GM12878 (cell line): ENCODE measurements at places on chromosomes 4 and X. TPM values are rescaled to one million over a fixed set of nuclear protein-coding genes. Genes with fewer than 3 reads are reported as not detected.

DNA sequence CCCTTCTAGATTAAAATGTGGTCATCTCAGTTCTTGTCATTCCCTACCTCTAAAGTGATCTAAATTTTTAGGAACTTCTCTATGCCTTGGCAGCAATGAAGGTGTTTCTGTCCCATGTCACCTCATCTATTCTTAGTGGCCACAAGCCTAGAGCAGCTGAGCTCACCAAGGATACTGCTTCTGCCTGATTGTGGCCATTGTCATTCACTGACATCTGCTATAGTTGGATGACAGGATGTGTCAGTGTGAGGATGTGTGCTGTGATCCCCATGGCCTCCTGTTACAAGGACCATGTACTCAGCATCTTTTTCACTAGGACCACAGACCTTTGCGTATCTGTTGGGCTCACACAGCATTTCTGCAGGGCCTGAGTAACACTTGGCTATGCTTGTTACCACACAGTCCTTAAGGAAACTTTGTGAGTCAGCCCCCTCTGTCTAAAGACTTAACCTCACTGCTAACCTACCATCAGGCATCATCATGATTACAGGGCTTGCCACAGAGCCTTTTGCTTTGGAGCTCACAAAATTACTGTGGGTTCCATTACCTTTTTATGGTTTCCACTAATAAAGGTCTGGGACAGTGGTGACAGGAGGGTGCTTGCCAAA is 421.0 kb downstream of the ADAM29 start:
- H3K4me1 ChIP-seq, result no peaks in the 10 kb centered on the region
- no peaks in the 10 kb centered on the region for H3K27me3 ChIP-seq
- H3K36me3 ChIP-seq, result no peaks in the 10 kb centered on the region
- DNase-seq, result no peak

DNA sequence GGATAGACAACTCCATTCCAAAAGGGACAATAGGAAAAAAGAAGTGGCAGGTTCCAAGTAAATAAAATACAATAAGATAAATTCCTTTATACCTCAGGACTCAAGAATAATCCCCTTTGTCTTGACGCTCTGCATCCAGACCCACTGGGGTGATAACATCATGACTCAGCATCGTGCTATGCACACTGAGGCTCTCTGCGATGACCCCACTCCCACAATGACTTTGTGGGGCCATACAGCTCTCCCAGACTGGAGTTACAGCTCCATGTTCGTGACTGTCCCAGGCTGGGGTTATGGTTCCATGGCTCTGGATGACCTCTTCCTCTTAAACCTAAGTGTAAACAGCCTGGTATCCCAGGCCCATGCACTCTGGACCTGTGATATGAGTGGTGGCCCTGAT is 254.5 kb upstream of the ADGRL3 start:
- H3K36me3 ChIP-seq, result no peaks in the 10 kb centered on the region
- no peak for DNase-seq
- H3K4me3 ChIP-seq, result no peak overlapping the region
- H3K27ac ChIP-seq, result no peak overlapping the region
- no peaks in the 10 kb centered on the region for H3K4me1 ChIP-seq
- no peaks in the 10 kb centered on the region for H3K27me3 ChIP-seq

GRCh38 chrX:24475480-24475879 is 10.4 kb downstream of the PDK3 start:
- no peaks in the 10 kb centered on the region for H3K27me3 ChIP-seq
- no peak overlapping the region for H3K27ac ChIP-seq
- H3K36me3 ChIP-seq, result no peaks in the 10 kb centered on the region
- no peak overlapping the region for H3K4me3 ChIP-seq

DNA sequence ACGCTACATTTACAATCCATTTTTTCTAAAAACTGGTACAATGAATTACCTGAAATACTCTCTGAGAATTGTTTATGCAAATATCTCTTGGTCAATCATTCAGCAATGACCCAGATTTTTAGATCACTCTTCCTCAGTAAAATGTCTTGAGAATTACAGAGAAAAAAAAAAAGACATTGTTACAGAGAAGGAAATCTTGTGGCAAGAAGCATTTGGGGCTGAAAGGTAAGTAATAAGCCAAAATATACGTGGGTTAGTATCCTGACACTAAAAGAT is 19.6 kb upstream of the TET2 start:
- H3K27me3 ChIP-seq, result no peaks in the 10 kb centered on the region
- H3K36me3 ChIP-seq, result no peaks in the 10 kb centered on the region
- no peak for DNase-seq
- no peak overlapping the region for H3K27ac ChIP-seq
- no peak overlapping the region for H3K4me3 ChIP-seq
- H3K4me1 ChIP-seq, result no peaks in the 10 kb centered on the region

- no peak overlapping the region for H3K4me3 ChIP-seq
- no peak for DNase-seq
- no peaks in the 10 kb centered on the region for H3K36me3 ChIP-seq
- no peaks in the 10 kb centered on the region for H3K27me3 ChIP-seq
Observed at GRCh38 chrX:3094261-3094660, 53.0 kb downstream of the ARSF start.

DNA sequence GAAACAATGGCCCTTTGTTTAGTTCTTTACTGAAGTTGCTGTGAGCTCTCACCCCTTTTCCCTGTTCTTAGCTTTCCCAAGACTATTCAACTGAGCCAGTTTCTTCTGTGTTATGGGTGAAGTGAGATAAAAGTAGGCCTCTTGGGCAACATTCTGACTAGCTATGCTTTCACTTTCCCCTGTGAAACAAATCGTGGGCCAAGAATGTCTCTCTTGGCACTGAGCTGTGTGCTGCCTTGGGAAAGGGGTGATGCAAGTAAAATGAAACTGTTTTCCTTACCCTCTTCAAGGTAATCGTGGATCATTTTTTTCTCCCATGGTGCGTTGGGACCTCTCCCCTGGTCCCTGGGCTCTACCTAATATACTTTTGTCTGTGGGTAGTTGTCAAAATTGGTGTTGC is 653.9 kb upstream of the MAGEB2 start:
- H3K36me3 ChIP-seq, result no peaks in the 10 kb centered on the region
- H3K4me1 ChIP-seq, result 0 out of 2 replicates have a peak, but pooled peaks cover 1% of the 10 kb centered on the region
- H3K27me3 ChIP-seq, result no peaks in the 10 kb centered on the region
- no peak overlapping the region for H3K27ac ChIP-seq
- H3K4me3 ChIP-seq, result no peak overlapping the region
- no peak for DNase-seq

GRCh38 chrX:109939498-109939897 is 63.4 kb upstream of the TMEM164 start:
- H3K27me3 ChIP-seq, result no peaks in the 10 kb centered on the region; the same call in 1 of the 2 replicates
- no peak overlapping the region for H3K4me3 ChIP-seq
- no peaks in the 10 kb centered on the region for H3K4me1 ChIP-seq
- H3K27ac ChIP-seq, result no peak overlapping the region
- H3K36me3 ChIP-seq, result no peaks in the 10 kb centered on the region

DNA sequence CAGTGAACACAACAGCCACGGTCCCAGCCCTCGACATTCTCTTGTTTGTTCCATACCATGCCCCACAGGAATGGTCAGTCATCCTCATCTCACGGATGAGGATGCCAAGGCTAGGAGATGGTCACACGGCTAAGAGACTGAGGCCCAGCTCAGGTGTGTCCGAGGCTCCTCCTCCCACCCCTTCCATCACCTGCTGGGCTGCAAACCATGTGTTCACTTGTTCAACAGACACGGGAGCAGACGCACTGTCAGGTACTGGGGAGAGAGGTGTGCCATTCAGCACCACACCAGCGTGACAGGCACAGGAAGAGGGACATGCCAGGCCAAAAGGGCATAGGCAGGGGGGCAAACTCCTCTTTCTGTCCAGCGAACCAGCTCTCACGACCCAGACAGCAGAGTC is 45.9 kb downstream of the ABLIM2 start:
- DNase-seq, result no peak
- H3K27me3 ChIP-seq, result no peaks in the 10 kb centered on the region
- H3K27ac ChIP-seq, result no peak overlapping the region
- no peaks in the 10 kb centered on the region for H3K36me3 ChIP-seq

GRCh38 chr4:6184169-6184568 is 16.2 kb downstream of the JAKMIP1 start:
- no peaks in the 10 kb centered on the region; the same call in 1 of the 2 replicates for H3K36me3 ChIP-seq
- H3K4me1 ChIP-seq, result peaks cover 68% of the 10 kb centered on the region
- no peaks in the 10 kb centered on the region for H3K27me3 ChIP-seq
- H3K4me3 ChIP-seq, result no peak overlapping the region

DNA sequence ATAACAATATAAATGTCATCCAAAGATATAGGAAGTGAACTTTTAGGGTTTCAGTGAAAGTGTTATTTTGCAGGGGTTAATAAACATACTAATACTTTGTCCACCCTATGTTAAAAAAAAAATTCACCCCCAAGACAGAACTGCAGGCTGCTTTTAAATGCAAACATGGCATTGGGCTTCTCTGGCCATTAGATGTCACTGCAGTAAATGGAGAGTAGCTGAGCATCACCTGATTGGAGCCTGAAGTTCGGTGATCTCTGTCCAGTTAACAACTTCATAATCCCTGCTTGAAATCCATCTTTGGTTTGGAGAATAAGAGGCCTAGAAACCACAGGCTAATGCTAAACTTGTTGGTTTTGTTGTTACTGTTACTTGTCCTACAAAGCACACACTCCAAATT is 18.7 kb downstream of the SLC25A43 start:
- no peaks in the 10 kb centered on the region for H3K4me1 ChIP-seq
- DNase-seq, result no peak
- H3K27ac ChIP-seq, result no peak overlapping the region
- H3K36me3 ChIP-seq, result no peaks in the 10 kb centered on the region
- no peaks in the 10 kb centered on the region for H3K27me3 ChIP-seq

- H3K4me1 ChIP-seq, result no peaks in the 10 kb centered on the region
- H3K4me3 ChIP-seq, result no peak overlapping the region
- no peak overlapping the region for H3K27ac ChIP-seq
- no peak for DNase-seq
- H3K27me3 ChIP-seq, result no peaks in the 10 kb centered on the region
Observed at GRCh38 chrX:105865709-105866108, 43.4 kb downstream of the NRK start.

DNA sequence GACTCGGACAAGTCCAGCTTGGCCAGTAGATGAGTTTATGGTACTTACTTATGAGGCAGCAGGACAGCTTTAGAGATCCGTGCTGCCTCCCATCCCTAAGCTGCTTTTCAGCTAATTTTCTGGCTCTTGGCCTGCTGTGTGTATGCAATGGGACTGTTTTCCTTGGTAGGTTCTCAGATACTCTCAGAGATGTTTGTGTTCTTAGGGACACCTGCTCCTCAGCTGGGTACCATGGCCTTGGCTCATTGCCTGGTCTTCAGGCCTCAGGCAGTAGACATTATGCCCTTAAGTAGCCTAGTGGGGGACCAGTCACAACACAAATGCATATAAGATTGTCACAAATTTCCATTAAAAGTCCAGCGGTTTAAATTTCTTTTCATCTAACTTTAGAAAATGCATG is 688.0 kb downstream of the PCDH7 start:
- no peaks in the 10 kb centered on the region for H3K36me3 ChIP-seq
- no peak overlapping the region for H3K27ac ChIP-seq
- no peaks in the 10 kb centered on the region for H3K27me3 ChIP-seq
- no peak overlapping the region for H3K4me3 ChIP-seq
- no peaks in the 10 kb centered on the region for H3K4me1 ChIP-seq
- DNase-seq, result no peak

GRCh38 chr4:11966782-11967181 is 538.1 kb upstream of the HS3ST1 start:
- no peak overlapping the region for H3K4me3 ChIP-seq
- DNase-seq, result no peak
- H3K27ac ChIP-seq, result no peak overlapping the region
- no peaks in the 10 kb centered on the region for H3K27me3 ChIP-seq

DNA sequence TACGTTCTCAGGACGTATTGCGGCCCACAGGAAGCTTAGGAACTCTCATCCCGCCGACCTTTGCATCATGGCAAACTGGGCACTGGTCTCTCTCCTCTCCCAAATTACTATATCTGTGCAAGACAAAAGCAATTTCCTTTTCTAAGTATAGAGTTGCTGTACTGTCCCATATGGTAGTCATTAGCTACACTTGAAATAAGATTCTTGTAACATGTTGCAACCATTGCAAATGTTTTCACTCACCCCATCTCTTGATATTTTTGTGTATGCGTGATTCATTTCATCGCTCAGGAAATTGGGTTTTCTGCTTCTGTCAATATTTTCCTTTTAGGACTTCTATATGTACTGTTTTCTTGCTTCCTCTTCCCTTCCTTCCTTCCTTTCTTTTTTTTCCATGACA is 15.7 kb downstream of the ARMCX6 start:
- H3K27me3 ChIP-seq, result no peaks in the 10 kb centered on the region
- no peak for DNase-seq
- no peak overlapping the region for H3K4me3 ChIP-seq
- no peak overlapping the region for H3K27ac ChIP-seq

DNA sequence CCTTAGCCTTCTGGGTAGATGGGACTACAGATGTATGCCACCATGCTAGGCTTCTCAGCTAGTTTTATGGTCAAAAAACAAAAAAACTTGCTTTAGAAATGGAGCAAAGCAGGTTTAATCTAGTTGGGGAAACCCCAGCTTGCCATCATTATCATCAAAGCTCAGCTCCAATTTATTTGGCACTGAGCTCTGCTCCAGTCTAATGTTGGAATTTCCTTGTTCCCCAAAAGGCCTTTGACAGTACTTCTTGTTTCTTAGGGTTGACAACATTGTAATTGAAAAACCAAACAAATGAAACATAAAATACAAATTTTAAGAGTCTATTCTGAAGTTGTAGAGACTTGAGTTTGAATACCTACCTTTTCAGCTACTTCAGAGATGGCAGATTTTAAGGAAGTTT is 48.0 kb downstream of the MRPL1 start:
- H3K4me3 ChIP-seq, result no peak overlapping the region
- no peaks in the 10 kb centered on the region for H3K27me3 ChIP-seq
- H3K4me1 ChIP-seq, result no peaks in the 10 kb centered on the region

GRCh38 chr4:149605601-149606378 is 209.9 kb downstream of the IQCM start:
- no peaks in the 10 kb centered on the region for H3K27me3 ChIP-seq
- H3K4me1 ChIP-seq, result no peaks in the 10 kb centered on the region
- DNase-seq, result no peak
- H3K27ac ChIP-seq, result no peak overlapping the region
- H3K36me3 ChIP-seq, result no peaks in the 10 kb centered on the region

- no peak for DNase-seq
- no peaks in the 10 kb centered on the region for H3K36me3 ChIP-seq
- H3K4me3 ChIP-seq, result no peak overlapping the region
- H3K27me3 ChIP-seq, result no peaks in the 10 kb centered on the region; the same call in 1 of the 2 replicates
- no peak overlapping the region for H3K27ac ChIP-seq
- H3K4me1 ChIP-seq, result no peaks in the 10 kb centered on the region
Observed at GRCh38 chr4:154433543-154433942, 58.1 kb downstream of the DCHS2 start.

The CTAG1A gene
- not detected in 2 replicates for total RNA-seq

The PNMA5 gene
- total RNA-seq, result not detected in 2 replicates

The KDM5C gene
- total RNA-seq, result 99.4 and 110 TPM in 2 replicates

The AMBN gene
- total RNA-seq, result not detected in 2 replicates
